ENCODE measurements at places on chromosomes 6 and 20.

DNA sequence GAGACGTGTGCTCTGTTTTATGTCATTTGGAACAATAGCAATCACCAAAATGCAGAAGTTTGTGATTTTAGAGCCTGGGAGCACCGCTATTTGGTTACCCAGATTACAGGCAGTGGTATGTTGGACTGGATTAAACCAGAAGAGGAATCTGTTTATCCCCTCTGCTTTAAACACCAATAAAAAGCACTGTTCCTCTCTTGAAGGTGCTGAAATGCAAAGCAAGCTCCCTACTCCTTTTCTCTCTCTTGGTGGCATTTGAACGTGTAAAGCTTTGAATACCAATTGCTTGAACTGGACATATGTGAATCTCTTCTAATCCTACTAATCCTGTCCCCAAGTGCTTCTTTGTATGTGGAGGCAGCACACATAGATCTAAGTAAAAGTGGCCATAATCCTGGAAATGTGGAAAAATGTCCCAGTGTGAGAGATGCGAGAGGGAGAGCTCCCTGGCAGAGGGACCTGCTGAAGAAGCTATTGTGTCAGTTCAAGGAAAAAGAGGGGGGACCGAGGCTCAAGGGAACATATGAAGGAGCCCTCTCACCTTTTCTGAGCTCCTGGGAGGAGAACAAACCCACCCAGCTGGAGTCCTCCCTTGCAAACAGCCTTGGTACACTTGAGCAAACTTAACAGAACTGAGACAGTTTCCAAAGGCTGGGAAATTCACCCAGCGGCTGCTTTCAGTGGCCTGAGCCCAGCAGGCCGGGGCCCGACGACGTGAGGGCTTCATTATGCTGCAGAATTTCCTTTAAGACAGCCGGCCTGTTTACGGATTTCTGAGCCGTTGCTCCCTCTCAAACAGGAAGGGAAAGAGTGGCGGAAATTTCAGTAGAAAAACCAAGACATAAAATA, 18.8 kb upstream of the OLIG3 start:
- no peak for DNase-seq

DNA sequence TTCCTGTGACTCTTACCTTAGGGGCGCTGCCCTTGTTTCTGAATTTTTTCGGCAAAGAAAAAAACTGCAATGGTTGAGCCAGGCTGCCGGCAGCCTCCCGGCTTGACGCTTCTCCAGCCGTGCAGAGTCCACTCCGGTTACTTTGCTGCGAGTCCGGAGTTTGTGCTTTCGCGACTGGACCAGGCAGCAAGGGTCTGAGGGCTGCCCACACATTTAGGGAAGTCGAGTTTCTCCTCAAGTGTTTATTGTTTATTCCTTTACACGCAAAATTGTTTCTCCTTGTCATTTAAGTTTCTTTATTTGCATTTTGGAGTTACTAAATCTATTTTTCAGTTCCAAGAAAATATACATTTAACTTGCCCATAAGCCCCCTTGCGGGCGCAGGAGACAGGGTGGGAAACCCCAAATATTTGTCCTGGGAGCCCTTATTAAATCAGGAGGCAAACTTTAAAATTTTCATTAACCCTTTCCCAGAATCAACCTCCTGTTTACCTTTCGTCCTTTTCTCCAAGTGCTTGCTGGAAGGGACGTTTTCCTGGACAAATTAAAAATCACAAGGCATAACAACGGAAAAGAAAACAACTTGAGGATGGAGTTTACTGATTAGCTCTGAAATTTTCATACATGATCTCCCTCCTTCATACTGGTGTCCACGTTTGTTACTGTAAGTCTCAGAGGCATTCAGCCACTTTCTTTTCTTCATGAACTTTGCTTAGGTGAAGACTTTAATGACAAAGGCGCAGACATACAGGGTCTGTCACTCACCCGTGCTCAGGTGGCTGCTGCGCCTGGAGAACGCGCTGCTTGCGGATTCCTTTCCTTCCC, 1.7 kb upstream of the PDE10A start:
- no peak for DNase-seq

- no peak for DNase-seq
Measured at GRCh38 chr6:146194434-146194833, 165.6 kb downstream of the GRM1 start.

DNA sequence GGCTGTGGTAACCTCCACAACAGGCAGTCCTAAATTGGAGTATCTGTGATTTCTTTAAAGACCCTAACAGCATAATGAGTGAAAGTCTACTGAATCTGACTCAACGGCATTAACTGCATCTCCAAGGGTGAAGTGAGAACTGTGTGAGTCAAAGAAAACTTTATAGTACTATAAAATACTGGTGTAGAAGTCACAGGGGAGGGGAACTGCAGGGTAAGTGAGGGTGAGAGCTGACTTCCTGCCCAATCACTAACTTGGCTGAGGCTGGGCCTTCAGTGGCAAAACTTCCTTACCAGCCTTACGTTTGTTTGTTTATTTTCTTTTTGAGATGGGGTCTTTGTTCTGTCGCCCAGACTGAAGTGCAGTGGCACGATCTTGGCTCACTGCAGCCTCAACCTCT, 109.8 kb downstream of the PTPRK start:
- DNase-seq: no peak

GRCh38 chr6:152329638-152330448, 307.3 kb downstream of the SYNE1 start:
- DNase-seq: no peak

DNA sequence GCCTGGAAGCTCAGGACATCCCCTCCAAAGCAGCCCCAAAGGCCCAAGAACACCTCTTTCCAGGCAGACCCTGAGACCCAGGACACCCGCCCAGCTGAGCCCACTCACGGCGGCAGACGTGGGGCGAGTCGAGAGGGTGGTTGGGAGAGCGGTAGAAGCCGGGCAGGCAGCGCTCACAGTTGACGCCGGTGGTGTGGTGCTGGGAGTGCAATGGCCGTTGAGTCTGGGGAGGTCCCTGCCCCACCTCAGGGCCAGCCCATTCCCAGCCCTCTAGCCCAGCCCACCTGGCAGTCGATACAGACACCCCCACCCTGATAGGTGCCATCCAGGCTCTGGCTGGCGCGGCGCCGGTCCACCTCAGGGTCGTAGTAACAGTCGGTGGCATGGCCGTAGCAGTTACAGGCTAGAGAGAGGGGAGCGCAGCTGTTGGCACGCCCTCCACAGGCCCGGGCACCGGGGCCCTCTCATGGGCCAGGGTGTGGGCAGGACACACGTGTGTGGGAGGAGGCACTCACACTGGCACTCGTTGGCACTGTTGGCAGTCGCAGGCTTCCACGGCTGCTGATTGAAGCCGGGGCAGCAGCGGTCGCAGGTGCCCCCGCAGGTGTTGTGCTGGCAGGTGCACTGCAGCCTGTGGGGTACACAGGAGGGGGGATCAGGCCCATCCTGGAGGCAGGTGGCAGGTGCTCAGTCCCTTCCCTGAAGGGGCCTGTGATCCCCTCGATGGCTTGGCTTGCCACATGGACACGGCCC, 20.5 kb downstream of the LAMA5 start:
- no peak for DNase-seq

DNA sequence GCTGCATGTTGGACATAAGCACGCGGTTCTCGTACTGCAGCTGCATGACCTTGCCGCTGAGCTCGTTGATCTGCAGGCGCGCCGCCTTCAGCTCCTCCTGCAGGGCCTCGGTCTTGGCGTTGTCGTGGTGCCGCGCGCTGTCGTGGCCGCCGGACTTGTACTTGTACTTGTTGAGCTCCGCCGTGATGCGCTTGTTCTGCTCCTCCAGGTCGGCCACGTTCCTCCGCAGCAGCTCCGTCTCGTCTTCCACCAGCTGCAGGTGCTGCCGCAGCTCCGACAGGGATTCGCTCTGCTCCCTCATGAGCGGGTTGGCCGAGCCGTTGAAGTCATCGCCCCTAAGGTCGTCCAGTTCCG, 16.6 kb upstream of the KIAA0408 start:
- no peak for DNase-seq

GRCh38 chr6:11972806-11973205, 39.3 kb upstream of the HIVEP1 start:
- no peak for DNase-seq

GRCh38 chr6:71468841-71469700, 180.5 kb downstream of the OGFRL1 start:
- DNase-seq: no peak

DNA sequence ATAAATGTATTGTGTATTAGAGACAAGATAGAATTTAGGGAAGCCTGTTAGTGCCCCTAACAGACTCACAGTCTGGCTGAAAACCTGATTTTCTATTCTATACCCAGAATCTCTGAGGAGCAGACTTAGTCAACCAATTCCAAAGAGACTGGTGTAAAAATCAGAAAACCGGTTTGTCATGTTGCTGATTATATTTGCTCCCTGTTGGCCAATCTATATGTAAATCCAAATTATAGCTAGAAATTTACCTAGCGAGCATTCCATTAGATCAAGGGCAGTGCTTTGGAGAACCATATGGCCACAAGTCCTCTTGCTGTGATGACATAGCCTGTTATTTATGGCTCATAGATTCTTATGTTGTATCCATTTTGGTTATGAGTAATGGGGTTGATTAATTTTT, 4.8 kb downstream of the NFYA start:
- DNase-seq: no peak

DNA sequence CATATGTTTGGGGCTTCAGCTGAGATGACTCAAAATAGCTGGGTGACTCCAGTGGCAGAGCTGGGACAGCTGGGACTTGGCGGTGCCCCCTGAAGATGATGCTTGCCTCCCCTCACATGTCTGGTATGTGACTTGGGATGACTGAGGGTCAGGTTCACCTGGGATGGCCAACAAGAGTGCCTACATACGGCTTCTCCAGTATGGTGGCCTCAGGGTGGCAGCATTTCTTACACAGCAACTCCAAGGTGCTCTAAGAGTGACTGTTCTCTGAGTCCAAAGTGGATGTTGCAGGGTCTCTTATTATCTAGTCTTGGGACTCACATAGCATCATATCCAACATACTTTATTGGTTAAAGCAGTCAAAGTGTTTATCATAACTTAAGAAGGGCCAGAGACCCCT, 87.8 kb upstream of the CENPW start:
- no peak for DNase-seq

GRCh38 chr20:34817072-34817471, 8.4 kb downstream of the NCOA6 start:
- no peak for DNase-seq

- no peak for DNase-seq
Measured at GRCh38 chr20:59010995-59011873, 4.2 kb upstream of the CTSZ start.

DNA sequence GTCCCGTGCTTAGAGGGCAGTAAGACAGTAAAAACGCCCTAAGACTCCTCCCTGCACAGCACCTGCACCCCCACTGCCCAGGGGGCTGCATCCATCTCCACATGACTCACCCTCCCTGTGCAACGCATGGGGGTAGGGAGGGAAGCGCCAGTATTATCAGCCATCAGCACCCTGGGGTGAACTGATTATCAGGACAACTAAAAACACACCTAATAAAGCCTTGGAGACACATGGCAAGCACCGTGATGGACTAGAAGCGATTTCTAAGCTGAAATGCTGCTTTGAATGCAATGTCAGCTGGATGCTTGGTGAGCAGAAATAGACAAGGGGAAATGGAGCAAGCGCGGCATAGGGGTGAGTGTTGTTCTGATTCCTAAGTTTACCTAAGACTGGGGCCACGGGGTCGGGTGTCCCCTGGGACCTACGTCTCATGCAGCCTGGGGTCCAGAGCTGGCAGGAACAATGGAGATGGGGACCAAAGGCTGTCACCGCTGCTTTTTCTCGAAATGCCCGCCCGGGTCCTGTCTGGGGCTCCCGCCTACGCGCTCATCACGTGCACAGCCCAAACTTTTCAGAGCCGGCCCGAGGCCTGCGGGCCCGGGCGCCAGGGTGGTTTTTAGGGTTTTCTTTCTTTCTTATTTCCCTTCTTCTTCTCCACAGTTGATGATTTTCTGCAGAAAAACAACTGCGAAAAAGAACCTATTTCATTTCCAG, 702 bp upstream of the TNFAIP3 start:
- DNase-seq: no peak

GRCh38 chr20:63045401-63045800, 38.6 kb upstream of the BHLHE23 start:
- no peak for DNase-seq

- DNase-seq: no peak
Measured at GRCh38 chr20:3545401-3545925, 74.6 kb downstream of the ATRN start.

- no peak for DNase-seq
Measured at GRCh38 chr20:47502271-47503239, 868 bp downstream of the NCOA3 start.

DNA sequence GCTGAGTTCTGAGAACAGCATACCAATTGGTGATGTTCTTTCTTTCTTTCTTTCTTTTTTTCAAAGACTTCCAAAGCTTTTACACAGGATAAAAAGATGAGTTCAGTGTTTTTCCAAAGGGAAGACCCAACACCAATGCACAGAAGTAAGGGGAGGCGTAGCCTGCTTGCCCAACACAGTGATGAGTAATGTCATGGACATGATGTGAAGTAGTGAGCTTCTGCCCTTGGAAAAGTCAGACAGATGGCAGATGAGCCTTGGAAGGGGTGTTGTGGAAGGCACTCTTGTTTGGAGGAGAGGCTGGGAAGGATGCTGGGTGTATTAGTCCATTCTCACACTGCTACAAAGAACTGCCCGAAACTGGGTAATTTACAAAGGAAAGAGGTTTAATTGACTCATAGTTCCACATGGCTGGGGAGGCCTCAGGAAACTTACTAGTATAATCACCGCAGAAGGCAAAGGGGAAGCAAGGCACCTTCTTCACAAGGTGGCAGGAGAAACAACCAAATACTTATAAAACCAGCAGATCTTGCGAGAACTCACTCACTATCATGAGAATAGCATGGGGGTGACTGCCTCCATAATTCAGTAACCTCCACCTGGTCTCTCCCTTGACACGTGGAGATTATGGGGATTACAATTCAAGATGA, 12.6 kb downstream of the LRP11 start:
- no peak for DNase-seq

GRCh38 chr6:67567842-67568241, 1067.2 kb upstream of the ADGRB3 start:
- DNase-seq: no peak

- no peak for DNase-seq
Measured at GRCh38 chr6:12679341-12679740, 37.2 kb upstream of the PHACTR1 start.

GRCh38 chr20:58995461-58996225, 11.4 kb downstream of the CTSZ start:
- DNase-seq: no peak

DNA sequence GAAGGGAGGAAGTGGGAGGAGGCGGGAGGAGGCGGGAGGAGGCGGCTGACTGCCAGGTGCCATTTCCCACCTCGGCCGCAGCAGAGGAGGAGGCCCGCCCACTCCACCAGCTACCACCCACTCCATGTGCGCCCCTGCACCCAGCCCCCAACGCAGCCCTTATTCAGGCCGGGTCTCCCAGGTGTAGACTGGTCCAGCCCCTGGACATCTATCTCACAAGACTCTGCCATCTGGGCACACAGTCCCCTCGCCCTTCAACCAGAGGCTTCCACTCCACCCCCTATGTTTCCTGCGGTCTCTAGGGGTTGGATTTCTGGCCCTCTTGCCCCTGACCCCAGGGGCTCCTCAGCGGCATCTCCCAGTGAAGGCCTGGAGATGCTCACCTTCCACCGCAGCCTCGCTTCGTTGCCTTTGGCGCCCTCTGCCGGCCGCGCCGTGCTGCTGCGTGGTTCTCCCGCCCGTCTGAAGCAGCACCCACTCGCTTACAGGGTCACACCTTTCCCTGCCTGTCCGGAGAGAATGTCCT, 32.6 kb upstream of the FAM83D start:
- peak; percentile 61 for DNase-seq

- no peak for DNase-seq
Measured at GRCh38 chr20:10637031-10637559, 36.7 kb downstream of the JAG1 start.
